Suprapubic skin (tissue), 4 donors: ENCODE measurements at places on chromosomes 5 and 9. TPM values are rescaled to one million over a fixed set of nuclear protein-coding genes. Genes with fewer than 3 reads are reported as not detected.
A peak's percentile ranks its signal among the peaks of the same experiment; 100 is the strongest.

DNA sequence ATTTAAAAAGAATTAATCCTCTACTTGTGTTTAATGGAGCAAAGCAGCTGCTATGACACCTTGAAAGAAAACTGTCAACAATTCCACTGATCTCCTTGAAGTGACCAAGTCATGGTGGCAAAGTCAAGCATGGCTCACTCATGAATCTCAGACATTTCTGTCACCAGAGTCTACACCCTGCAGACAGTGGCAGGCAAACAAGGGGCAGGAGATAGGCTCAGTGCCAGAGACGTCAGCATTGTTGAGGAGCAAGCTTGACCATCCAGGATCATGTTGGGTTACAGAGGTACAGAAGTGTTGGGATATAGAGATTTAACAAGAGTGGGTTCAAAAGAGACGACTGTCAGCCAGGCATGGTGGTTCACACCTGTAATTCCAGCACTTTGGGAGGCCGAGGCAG lies 16.1 kb upstream of the VPS13A start:
- H3K4me1 ChIP-seq, result peaks cover 5% of the 10 kb centered on the region
- no peak for DNase-seq
- no peaks in the 10 kb centered on the region for H3K36me3 ChIP-seq
- no peaks in the 10 kb centered on the region for H3K27me3 ChIP-seq
- H3K4me3 ChIP-seq, result no peak overlapping the region
- no peak overlapping the region for H3K27ac ChIP-seq

GRCh38 chr9:115104908-115105307 lies 13.0 kb downstream of the TNC start:
- H3K4me1 ChIP-seq, result peaks cover 20% of the 10 kb centered on the region
- no peak overlapping the region for H3K27ac ChIP-seq
- DNase-seq, result no peak
- H3K27me3 ChIP-seq, result no peaks in the 10 kb centered on the region
- no peaks in the 10 kb centered on the region for H3K36me3 ChIP-seq

DNA sequence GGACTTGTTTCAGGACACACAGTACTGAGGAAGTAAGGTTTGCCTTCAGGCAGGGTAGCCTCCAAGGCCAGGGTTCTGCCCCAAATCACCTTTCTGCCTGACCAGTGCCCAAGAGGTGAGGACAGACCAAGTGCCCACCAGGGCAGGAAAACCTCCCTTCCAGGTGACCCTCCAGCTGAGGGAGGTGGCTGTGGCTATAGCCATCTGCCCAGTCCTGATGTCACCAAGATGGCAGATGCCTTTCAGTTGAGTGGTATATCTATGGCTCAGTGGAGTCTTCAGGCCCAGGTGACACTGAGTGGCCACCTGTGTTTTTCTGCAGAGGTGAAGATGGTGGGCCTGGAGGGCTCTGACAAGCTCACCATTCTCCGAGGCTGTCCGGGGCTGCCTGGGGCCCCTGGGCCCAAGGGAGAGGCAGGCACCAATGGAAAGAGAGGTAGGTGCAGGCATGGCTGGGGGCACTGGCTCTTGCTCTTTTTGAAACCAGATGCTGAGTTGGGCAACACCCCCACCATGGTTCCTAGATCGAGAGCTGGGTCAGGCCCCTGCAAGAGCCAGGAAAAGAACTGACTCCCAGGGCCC lies 1.7 kb downstream of the FCN2 start:
- H3K36me3 ChIP-seq, result no peaks in the 10 kb centered on the region
- no peak for DNase-seq
- no peak overlapping the region for H3K4me3 ChIP-seq
- H3K27me3 ChIP-seq, result peaks cover 9% of the 10 kb centered on the region

GRCh38 chr5:44935871-44936270 lies 127.1 kb downstream of the MRPS30 start:
- H3K27me3 ChIP-seq, result no peaks in the 10 kb centered on the region
- H3K4me1 ChIP-seq, result no peaks in the 10 kb centered on the region
- no peak overlapping the region for H3K4me3 ChIP-seq
- H3K27ac ChIP-seq, result no peak overlapping the region
- H3K36me3 ChIP-seq, result no peaks in the 10 kb centered on the region

DNA sequence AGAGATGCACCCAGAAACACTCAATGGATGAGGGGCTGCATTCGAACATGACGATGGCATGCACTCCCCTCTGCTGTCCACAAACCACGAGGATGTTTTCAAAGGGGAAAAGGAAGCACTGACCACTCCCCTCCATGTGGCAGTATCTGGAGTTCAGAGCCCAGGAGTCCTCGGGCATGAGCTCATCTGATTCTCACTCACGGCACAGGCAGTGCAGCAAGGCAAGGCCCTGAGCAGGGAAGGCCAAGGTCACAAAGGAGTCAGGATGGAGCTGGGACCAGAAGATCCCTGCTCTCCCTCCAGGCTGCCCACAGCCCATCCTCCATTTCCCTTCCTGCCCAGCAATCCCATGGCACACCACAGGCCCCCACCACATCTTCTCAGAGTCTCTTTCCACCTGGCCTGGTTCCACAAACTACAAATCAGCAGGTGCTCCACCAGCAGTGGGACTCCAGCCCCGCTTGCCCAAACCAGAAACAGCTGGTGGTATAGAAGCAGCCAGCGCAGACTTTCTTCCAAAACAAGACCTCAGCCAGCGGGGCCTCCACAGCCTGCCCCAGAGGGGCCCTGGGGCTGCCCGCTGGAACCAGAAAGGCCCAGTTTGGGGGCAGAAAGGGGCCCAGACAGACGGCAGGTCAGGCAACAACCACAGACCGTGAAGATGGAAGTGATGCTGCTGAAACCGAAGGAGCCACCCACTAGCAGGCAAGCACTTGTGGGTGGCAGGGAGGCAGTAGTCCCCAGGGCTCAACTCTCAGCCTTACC lies 12.2 kb downstream of the TNIP1 start:
- H3K27ac ChIP-seq, result peak overlapping the region; percentile 38
- H3K36me3 ChIP-seq, result peaks cover 10% of the 10 kb centered on the region
- H3K4me1 ChIP-seq, result peaks cover 53% of the 10 kb centered on the region
- no peak overlapping the region for H3K4me3 ChIP-seq
- DNase-seq, result no peak
- H3K27me3 ChIP-seq, result no peaks in the 10 kb centered on the region

GRCh38 chr9:99593610-99594009 lies 228.1 kb upstream of the NR4A3 start:
- H3K36me3 ChIP-seq, result no peaks in the 10 kb centered on the region
- DNase-seq, result no peak
- no peaks in the 10 kb centered on the region for H3K4me1 ChIP-seq

DNA sequence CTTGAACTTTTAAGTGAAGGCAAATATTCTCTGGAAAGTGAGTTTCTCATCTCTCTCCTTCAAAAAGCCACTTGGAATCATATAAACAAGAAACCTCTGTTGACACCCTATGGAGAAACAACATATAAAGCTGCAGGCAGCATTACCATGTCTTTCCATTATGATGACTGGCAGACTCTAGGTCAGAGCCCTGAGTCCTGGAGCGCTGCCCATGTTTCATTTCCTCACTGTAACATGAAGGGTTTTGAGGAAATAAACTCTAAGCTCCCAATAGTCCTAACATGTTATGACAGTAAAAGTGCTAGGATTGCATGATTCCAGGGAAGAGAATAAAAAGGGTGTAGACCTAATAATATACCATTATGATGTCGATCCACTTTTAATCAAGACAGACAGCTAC lies 220.6 kb downstream of the CTNND2 start:
- no peak overlapping the region for H3K4me3 ChIP-seq
- no peaks in the 10 kb centered on the region for H3K36me3 ChIP-seq
- H3K27me3 ChIP-seq, result no peaks in the 10 kb centered on the region
- DNase-seq, result no peak
- H3K4me1 ChIP-seq, result no peaks in the 10 kb centered on the region

Gene ZDHHC11
- total RNA-seq, result 35.9 TPM

GRCh38 chr5:148858106-148858505 lies 31.7 kb downstream of the ADRB2 start:
- H3K36me3 ChIP-seq, result no peaks in the 10 kb centered on the region
- H3K4me1 ChIP-seq, result peaks cover 33% of the 10 kb centered on the region
- H3K4me3 ChIP-seq, result no peak overlapping the region
- no peak overlapping the region for H3K27ac ChIP-seq

GRCh38 chr9:27348785-27349697 lies 52.1 kb upstream of the EQTN start:
- DNase-seq, result no peak
- no peak overlapping the region for H3K4me3 ChIP-seq
- no peaks in the 10 kb centered on the region for H3K36me3 ChIP-seq
- peaks cover 31% of the 10 kb centered on the region for H3K4me1 ChIP-seq

- H3K27ac ChIP-seq, result no peak overlapping the region
- H3K27me3 ChIP-seq, result no peaks in the 10 kb centered on the region
- no peak for DNase-seq
Measured at GRCh38 chr9:95336281-95336680, 18.8 kb upstream of the FANCC start.

Gene GABBR2
- not detected for total RNA-seq

Gene NTRK2
- 9.5 TPM for total RNA-seq

GRCh38 chr9:87160148-87161102 lies 213.1 kb upstream of the GAS1 start:
- no peaks in the 10 kb centered on the region for H3K27me3 ChIP-seq
- DNase-seq, result no peak
- H3K36me3 ChIP-seq, result no peaks in the 10 kb centered on the region
- H3K4me3 ChIP-seq, result no peak overlapping the region
- H3K4me1 ChIP-seq, result peaks cover 4% of the 10 kb centered on the region

DNA sequence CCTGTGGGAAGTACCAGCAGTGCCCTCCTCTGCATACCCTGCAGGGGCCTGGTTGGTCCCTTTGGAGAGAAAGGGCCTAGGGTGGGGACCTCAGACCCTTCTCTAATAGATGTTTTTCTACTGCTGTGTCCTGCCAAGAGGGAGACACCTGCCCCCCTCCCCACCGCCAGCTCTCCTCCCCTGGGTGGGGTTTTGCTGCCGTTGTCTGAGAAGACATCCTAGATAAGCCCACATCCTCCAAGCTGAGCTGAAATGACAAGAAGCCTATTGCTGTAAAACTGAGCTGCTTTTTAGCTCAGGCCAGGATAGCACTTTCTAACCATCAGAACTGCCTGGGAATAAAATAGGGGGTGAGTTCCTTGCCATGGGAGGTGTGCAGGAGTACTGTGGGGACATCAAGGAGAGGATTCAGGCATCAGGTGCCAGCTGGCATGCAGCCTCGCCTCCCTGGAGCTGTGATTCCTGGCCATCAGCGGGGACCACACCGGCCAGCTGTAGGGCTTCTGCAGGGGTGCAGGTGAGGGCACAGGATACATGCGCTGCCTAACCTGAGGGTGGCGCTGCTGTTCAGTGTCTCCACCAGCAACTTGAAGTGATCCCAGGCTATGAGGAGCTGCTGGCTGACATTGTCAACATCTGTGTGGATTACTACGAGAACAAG lies 37.9 kb downstream of the CYFIP2 start:
- no peaks in the 10 kb centered on the region for H3K36me3 ChIP-seq
- no peak overlapping the region for H3K4me3 ChIP-seq
- no peak overlapping the region for H3K27ac ChIP-seq
- H3K27me3 ChIP-seq, result no peaks in the 10 kb centered on the region
- H3K4me1 ChIP-seq, result no peaks in the 10 kb centered on the region

- no peak overlapping the region for H3K4me3 ChIP-seq
- H3K36me3 ChIP-seq, result no peaks in the 10 kb centered on the region
- H3K27me3 ChIP-seq, result no peaks in the 10 kb centered on the region
Measured at GRCh38 chr9:79868567-79869189, 296.9 kb downstream of the TLE4 start.

DNA sequence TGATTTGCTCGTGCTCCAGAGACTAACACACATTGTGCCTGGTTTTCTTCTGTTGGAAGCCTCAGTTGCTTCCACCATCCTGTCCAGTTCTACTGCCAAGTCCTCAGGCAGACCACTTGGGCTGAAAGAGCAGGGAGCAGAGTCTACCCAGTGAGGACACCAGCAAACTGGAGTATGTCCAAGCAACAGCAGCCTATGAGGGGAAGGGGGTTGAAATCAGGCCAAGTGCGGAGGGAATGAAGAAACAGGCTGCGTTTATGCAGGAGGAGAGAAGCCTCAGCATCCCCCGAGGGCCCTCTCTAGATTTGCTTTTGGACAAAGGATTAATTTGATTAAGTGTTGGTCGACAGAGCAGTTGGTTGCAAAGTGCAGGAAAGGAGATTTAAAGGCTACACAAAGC lies 14.5 kb downstream of the DOCK2 start:
- no peaks in the 10 kb centered on the region for H3K27me3 ChIP-seq
- H3K36me3 ChIP-seq, result no peaks in the 10 kb centered on the region
- H3K4me3 ChIP-seq, result no peak overlapping the region
- H3K4me1 ChIP-seq, result peaks cover 3% of the 10 kb centered on the region

Gene PFN3
- not detected for total RNA-seq

- H3K27ac ChIP-seq, result no peak overlapping the region
- DNase-seq, result no peak
- no peaks in the 10 kb centered on the region for H3K36me3 ChIP-seq
- H3K4me3 ChIP-seq, result no peak overlapping the region
Measured at GRCh38 chr9:89743573-89744254, 138.9 kb downstream of the GADD45G start.

Gene PCDHA3
- total RNA-seq, result 0.89 TPM

GRCh38 chr5:127031147-127031862 lies 947 bp upstream of the MARCHF3 start:
- peak overlapping the region; percentile 84 for H3K4me3 ChIP-seq
- H3K27ac ChIP-seq, result peak overlapping the region; percentile 89
- H3K27me3 ChIP-seq, result peaks cover 4% of the 10 kb centered on the region
- peaks cover 24% of the 10 kb centered on the region for H3K4me1 ChIP-seq

Gene ANKRD18A
- total RNA-seq, result 3.1 TPM

DNA sequence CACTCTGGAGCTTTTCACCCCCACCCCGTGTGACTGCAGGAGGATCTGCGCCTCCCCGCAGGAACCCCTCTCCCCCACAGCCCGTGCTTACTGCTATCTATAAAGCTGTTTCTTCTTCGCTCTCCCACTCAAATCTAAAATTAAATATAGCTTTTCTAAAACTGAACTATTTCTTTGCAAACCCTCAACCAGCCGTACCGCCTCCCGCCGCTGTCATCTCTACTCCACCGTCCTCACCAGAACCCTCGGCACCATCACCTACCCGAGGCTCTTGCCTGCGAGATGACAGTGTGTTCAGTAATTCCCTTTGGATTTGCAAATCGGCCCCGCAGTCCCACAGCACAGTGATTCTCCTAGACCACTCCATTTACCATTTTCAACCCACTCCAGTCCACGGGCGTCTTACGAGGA lies 13.6 kb downstream of the LPCAT1 start:
- DNase-seq, result peak; percentile 25
- no peak overlapping the region for H3K4me3 ChIP-seq
- no peaks in the 10 kb centered on the region for H3K27me3 ChIP-seq
- no peak overlapping the region for H3K27ac ChIP-seq

- no peak overlapping the region for H3K4me3 ChIP-seq
- H3K27me3 ChIP-seq, result no peaks in the 10 kb centered on the region
- peaks cover 15% of the 10 kb centered on the region for H3K36me3 ChIP-seq
- H3K4me1 ChIP-seq, result no peaks in the 10 kb centered on the region
Measured at GRCh38 chr5:80646926-80647325, 7.5 kb upstream of the MSH3 start.

DNA sequence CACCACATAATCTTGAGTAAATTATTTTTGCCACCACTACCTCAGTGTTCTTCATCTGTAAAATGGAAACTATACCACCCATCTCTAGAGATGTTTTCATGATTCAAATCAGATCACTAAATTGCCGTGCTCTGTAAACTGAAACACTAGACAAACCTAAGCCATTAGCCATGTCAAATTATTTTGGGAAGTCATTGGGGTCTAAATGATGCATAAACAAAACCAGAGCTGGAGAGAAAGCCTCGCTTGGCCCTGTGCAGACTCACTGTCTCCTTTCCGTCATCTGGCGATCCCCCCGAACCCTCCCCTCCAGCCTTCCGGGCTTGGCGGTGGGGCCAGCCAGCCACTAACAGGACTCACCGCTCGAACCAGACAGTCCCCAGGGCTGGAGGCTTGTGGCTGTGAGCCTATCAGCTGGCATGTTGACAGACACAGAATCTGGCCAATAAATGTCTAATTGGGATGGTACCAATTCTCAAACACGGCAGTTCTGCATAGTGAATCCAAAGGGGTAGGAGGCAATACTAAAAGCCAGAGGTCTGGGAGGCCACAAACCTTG lies 256.5 kb downstream of the SEC61B start:
- H3K27me3 ChIP-seq, result no peaks in the 10 kb centered on the region
- no peak overlapping the region for H3K27ac ChIP-seq
- no peaks in the 10 kb centered on the region for H3K36me3 ChIP-seq
